ENCODE measurements at places on chromosomes 13 and 19.

- no peak for DNase-seq
These were observed 4.3 kb upstream of the RLN3 start for GRCh38 chr19:14023404-14024235.

- no peak for DNase-seq
These were observed 904 bp upstream of the GIPC1 start for GRCh38 chr19:14496834-14497227.

- DNase-seq = no peak
These were observed 34.1 kb downstream of the ERCC5 start for GRCh38 chr13:102879793-102880499.

DNA sequence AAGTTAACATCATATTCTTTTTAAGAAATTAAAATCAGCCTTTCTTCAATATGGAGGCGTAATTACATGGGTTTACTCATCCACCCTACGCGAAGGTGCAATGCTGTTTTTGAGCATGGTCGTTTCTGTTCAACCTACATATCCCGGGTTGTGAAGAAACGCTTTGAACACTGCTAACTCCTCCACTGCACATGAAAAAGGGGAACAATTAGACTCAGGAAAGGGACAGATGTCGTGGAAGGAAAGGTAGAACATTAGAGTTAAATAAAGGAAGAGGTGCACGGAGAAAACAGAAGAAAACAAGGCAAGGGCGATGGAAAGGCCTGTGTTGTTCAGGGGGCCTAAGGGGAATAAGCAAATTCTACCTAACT, 4.1 kb downstream of the ZIC5 start:
- DNase-seq = no peak

DNA sequence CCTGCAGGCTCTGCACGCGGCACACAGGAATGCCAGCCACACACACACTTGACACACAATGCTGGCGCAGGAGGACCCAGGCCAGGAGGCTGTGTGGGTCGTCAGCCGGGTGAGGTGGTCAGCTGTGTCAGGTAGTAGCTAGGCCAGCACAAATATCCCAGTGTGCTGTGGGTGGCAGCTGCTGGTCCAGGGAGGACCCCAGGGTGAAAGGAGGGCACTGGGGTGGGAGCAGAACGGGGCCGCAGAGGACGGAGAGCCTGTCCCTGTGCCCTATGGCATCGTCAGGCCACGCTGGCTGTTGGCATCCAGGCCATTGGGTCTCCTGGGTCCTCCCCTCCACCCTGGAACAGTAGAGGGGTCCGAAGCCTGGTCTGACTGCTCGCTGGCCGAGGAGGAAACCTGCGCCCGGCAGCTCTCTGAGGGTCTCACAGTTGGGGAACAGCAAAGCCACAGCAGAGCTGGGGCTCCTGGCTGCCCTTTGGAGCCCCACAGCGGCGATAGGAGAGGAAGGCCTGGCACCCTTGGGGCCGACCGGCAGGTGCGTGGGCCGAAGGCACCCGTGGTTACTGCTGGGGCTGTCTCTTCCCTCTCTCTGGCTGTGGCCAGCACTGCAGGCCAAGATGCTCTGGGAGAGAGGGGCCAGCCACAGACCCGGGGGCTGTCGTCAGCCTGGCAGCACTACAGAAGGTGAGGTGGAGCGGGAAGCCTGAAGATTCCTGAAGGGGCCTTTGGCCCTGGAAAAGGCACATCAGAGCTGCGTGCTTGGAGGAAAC, 27.3 kb downstream of the C13orf46 start:
- no peak for DNase-seq

DNA sequence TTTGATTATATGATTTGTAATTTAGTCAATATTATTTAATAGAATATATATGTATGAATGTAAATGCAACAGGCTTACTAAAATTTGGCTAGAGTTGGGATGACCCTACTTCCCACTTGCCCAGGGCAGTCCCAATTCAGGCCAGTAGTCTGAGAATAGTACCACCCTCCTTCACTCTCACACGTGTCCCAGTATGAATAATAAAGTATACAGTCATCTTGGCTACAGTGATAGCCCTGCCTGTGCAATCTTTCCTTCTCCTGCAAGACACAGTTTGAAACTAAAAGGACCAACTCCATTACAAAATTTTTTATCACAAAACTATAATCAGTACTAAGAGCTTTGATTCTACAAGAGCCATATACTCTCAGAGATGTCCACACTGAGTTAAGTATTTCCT, 76.2 kb downstream of the SACS start:
- no peak for DNase-seq

- no peak for DNase-seq
These were observed 118.1 kb upstream of the FRY start for GRCh38 chr13:31913459-31913858.

- DNase-seq = no peak
These were observed 4.2 kb upstream of the PLAUR start for GRCh38 chr19:43674183-43674582.

GRCh38 chr13:76758257-76758656, 127.9 kb downstream of the KCTD12 start:
- DNase-seq = no peak

DNA sequence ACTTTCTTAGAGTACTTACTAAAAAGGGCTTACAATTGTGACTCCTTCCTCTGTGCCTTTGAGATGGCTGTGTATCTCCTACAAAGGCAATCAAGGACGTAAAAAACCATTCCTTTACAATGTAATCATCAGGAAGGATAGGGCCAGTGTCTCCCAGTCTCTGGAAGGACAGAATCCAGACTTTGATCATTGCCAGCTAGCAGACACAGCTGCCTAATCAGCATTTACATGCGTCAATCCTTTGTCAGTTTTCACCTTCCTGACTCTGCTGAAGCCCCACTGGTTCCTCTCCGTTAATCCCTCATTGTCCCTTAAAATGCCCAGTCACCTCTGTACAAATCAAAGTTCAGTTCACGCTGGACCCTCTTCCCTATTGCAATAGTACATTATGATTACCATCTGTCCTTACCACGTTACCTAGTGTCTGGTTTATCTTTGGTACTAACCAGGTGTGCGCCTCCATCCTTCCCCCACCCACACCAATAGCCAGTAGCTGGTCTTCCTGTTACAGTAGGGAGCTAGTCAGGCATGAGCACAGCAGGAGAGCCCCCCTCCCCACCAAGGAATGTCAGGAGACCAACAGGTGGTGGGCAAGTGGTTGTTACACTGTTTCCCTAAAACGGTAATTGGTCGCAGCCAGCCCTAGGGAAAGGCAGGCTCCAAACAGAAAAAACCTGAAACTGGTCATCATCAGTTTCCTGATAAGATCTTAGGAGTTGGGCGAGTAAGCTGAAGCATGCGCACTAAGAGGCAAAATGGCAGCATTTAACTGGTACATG, 49.7 kb downstream of the TGDS start:
- DNase-seq = no peak

DNA sequence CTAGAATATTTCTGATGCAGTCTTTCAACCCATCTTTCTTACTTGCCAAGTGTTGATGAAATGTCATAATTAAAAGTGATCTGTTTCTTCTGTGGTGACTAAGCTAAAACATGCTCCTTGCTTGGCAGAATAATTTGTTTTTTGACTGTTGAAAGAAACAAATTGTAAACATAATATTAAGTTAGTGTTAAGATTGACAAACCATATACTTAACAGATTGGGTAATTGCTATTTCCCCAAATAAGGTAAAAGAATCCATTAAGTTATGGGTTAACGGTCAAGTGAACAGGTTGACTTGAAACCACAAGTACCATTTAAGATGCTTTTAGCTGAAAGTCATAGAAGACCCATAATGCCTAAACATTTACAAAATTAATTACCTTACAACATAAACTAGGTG, 62.9 kb downstream of the TEX26 start:
- no peak for DNase-seq

DNA sequence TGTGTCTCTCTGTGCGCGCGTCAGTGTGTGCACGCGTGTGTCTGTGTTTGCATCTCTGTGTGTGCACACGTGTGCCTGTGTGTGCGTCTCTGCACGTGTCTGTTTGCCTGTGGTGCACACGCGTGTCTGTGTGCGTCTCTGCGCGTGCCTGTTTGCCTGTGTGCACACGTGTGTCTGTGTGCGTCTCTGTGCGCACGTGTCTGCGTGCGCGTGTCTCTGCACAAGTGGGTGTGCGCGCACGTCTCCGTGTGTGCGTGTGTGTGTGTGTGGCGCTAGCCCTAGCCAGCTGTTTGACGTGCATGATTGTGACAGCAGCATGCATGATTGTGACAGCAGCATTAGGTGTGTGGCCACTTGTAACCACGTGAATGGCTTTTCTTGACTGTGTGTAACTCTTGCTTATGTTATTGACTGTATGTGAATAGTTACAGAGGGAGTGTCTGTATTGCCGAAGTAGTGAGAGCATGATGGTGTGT, 31.1 kb downstream of the ZNF146 start:
- no peak for DNase-seq

DNA sequence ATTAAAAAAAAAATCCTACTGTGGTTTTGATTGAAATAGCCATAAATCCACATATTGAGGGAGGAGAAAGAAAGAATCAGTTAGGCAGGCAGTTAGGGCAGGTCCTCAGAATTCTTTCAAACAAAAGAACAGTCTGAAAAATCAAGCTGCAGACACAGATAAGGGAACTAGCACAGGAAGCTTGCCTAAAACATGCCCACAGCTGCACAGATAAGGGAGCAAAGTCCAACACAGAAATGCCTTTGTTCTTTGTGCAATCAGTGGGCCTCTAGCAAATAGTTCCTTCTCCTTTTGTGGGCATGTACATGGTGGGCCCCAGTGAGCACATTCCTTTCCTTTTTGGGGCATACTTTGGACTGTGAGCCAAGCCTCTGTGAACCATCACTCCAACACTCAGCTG, 42.7 kb downstream of the UTP14C start:
- DNase-seq = no peak

DNA sequence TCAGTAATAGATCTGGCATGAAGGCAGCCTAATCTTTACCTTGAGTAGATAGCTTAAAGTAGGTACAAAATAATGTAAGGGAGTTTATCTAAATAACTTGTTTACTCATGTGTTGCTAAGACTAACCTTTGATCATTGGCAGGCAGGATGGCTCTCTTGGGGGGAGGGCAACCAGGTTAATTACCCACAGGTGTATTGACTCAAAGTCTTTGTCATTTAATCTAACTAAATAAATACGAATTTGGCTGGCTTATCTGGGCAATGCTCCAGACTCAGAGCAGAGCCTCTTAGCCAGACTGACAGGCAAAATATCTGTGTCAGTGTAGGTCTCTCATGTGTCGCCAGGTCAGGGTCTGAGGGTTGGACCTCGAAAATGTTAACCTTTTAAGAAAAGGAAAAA, 283.4 kb upstream of the KLHL1 start:
- DNase-seq = no peak

DNA sequence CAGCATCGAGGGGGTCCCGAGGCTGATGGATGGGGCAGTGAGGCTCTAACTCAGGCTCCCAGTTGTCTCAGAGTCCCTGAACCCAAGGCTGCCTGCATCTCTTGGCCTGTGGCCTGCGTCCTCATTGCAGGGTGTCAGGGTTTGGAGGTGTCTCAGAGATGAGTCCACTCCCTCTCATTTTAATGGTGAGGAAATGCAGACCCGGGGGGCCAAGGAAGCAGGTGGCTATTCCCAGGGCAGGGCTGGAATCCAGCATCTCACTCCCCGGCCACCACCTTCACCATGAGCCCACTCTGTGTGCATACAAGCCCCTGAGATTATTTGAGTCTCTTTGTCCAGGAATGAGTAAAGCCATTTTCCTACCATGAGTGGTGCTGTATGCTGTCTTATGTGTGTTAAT, 21.4 kb downstream of the TEX29 start:
- no peak for DNase-seq

GRCh38 chr19:7982651-7983099, 22.8 kb downstream of the ELAVL1 start:
- DNase-seq = no peak

GRCh38 chr13:100724568-100724967, 50.0 kb upstream of the TMTC4 start:
- DNase-seq = no peak

- DNase-seq = no peak
These were observed 32.1 kb downstream of the LYL1 start for GRCh38 chr19:13070425-13071140.

DNA sequence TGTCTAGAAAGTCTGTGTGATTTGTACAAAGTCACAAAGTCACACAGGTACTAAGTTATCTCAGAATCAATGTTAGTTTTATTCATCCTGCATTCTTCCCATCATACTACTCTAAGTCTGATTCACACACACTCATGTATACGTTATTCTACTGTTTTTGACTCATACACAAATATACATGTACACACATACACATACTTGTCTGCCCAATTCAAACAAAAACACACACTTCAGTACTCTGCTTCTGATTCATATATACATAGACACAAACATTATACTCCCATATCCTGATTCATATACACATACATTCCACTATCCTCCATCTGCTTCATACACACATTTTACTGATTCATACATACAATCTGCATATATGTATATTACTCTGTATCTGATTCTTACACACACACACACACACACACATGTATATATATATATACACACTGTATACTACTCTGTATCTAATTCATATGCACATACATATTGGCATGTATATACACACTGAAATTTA, 69.3 kb downstream of the KLF12 start:
- DNase-seq = no peak

DNA sequence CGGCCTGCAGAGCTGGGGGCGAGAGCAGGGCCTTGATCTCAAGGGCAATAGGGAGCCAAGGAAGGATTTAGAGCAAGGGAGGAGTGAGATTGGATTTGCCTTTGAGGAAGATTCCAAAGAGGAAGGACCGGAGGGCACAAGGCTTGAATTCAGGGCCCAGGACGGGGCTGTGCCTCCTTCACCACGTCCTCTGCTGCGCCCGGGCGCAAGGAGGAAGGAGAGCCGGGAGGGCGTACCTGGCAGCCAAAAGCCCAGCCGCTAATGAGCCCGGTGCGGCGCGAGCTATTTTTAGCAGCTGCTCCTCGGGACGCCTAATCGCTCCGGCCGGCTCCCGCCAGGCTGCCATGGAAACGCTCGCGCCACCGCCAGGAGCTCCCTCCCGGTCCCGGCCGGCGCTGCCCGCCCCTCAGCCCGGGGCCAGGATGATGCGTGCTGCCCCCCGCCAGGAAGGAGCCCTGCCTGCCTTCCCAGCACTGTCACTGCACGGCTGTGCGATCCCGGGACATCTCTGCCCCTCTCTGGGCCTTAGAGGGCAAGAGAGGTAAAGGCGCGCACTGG, 31.3 kb downstream of the TINCR start:
- no peak for DNase-seq

GRCh38 chr19:6588508-6589345, 2.2 kb downstream of the CD70 start:
- DNase-seq = no peak

DNA sequence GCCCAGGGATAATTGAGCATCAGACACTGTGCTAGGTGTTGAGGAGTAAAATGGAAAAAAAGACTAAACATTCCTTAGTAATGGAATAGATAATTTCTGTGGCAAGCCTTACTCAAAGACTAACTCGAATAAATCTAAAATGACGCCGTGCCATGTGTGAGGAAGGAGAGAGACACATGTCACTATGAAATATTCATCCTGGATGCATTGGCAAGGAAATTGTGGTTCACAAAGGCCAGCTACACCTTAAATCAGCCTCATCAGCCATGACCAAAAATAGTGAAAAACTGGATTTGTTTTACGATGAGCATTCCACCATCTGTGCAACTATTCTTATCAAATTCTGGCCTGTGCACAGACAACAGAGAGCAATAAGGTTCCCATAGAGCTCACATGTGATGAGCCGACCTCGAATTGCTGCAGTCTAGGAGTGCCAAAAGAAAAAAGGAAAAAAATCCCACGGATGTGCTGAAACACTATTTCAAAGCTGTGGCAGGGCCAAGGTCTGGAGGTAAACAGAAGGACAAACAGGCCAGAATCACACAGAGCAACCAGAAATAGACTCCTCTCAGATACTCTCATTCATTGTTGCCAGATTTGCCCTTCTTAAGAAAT, 505.7 kb downstream of the EFNB2 start:
- no peak for DNase-seq

- no peak for DNase-seq
These were observed 1.4 kb downstream of the ZNF575 start for GRCh38 chr19:43534305-43534815.

Data from D721Med (cell line).